Activated CD4-positive, alpha-beta memory T cell treated with anti-CD3 and anti-CD28 coated beads for 36 hours (primary cell): ENCODE measurements at places on chromosomes 12 and 14.

- H3K4me1 ChIP-seq, result peaks cover 10% of the 10 kb centered on the region
- no peak overlapping the region for H3K4me3 ChIP-seq
- H3K27ac ChIP-seq, result no peak overlapping the region
- H3K36me3 ChIP-seq, result no peaks in the 10 kb centered on the region
Observed at GRCh38 chr14:65237941-65238340, 135.6 kb upstream of the MAX start.

DNA sequence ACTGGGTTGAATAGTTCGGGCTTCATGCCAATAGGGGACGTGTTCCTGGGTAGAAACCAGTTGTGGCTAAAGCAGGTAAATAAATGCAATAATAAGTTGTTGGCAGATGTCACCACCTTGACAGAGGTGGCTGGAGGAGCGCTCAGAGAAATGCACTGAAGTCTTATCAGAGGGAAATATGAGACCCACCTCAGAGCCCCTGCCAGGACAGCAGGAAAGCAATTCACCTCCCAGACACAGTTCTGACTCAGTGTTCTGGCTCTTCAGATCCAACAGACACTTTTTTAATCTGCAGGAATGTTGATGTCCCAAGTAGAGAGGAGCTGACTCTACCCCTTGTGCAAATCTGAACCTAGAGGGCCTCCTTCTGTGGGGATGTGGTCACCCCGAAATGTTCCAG lies 687.1 kb upstream of the FBXO33 start:
- DNase-seq, result no peak
- H3K4me1 ChIP-seq, result no peaks in the 10 kb centered on the region
- no peak overlapping the region for H3K4me3 ChIP-seq
- H3K27me3 ChIP-seq, result no peaks in the 10 kb centered on the region
- H3K36me3 ChIP-seq, result no peaks in the 10 kb centered on the region
- H3K27ac ChIP-seq, result no peak overlapping the region

DNA sequence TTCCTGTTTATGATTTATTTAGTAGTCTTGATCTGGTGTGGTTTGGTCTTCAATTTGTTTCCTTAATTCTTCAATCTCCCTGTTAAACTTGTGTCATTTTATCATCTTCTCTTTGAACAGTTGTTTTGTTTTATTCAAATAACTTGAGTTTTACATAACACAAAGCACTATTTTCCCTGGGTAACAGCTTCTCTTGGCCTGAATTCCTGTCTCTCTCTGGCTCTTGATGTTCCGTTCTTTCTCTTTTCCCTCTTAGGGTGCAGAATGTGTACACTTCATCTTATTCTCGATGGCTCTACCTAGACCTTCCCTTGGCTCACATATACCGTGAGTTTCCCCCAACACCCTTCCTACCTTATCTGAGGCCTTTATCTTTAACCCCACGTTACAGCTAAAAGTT lies 36.8 kb upstream of the VPS33A start:
- H3K27me3 ChIP-seq, result no peaks in the 10 kb centered on the region
- H3K27ac ChIP-seq, result no peak overlapping the region
- no peak for DNase-seq
- no peak overlapping the region for H3K4me3 ChIP-seq
- no peaks in the 10 kb centered on the region for H3K4me1 ChIP-seq

- DNase-seq, result no peak
- H3K27me3 ChIP-seq, result peaks cover 26% of the 10 kb centered on the region
- no peak overlapping the region for H3K4me3 ChIP-seq
- peaks cover 4% of the 10 kb centered on the region for H3K4me1 ChIP-seq
- H3K27ac ChIP-seq, result no peak overlapping the region
Observed at GRCh38 chr12:4448943-4449850, 3.6 kb upstream of the FGF6 start.
